NCI-H146 (cell line): ENCODE measurements at places on chromosomes 6 and 20.

GRCh38 chr6:168333491-168333890, 13.9 kb upstream of the DACT2 start:
- no peak for DNase-seq

- no peak for DNase-seq
Measured at GRCh38 chr6:39049575-39050283, 1.1 kb downstream of the GLP1R start.

DNA sequence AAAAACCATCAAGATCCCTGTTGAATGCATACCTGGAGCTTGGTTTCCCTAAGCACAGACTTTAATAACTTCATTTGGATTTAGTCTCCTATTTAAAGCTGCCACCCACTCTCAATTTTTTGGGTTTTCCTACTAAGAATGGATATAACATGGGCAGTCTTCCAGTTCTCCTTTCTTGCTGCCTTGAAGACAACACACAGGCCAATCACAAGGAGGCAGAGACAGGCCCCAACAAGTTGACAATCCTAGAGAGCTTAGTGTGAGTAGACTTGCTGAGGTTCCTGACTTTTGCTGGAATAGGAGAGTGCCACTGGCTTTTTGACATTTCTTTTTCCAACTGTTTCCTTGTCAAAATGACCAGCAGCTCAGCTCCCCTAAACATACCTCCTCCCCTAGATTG, 112.3 kb upstream of the ESR1 start:
- DNase-seq, result no peak

GRCh38 chr6:156976216-156977127, 199.3 kb downstream of the ARID1B start:
- no peak for DNase-seq

DNA sequence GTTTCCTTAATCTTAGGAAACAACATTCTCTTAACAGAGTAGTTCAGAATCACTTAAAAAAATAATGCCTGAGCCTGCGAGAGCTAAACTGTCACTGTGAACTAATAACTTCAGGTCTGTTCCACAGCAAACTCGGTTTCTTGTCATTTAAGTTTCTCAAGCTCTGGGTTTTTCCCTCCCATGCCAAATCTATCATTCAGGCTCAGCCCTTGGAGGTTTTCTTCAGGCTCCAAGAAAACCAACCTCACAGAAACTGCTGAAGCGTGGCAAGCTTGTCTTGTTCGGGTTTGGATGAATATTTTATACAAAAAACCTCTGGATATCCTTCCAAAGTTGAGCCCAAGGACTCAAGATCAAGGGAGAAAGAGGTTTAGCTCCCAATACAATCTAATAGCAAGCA, 99.7 kb upstream of the SNX9 start:
- DNase-seq, result no peak

GRCh38 chr6:106253731-106254130, 71.8 kb downstream of the ATG5 start:
- DNase-seq, result no peak

- DNase-seq, result no peak
Measured at GRCh38 chr6:22017766-22018165, 279.1 kb downstream of the PRL start.

DNA sequence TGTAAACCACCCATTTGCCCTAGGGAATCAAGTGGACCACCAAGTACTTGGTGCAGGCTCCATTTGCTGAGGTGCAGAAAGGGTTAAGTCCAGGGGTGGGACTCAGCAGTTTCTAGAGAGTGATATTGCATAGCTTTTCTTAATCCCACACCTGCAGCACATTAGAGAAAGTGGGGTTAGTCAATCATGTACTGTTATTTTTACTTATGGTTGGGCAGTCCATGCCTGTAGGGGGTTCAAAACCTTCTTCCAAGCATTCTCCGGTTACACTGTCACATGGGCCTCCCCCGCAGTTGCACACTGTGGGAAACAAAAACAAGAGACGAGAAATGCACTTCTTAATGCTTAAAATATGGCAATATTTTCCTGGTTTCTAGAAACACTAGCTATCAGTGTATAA, 65.5 kb downstream of the LAMA4 start:
- no peak for DNase-seq

DNA sequence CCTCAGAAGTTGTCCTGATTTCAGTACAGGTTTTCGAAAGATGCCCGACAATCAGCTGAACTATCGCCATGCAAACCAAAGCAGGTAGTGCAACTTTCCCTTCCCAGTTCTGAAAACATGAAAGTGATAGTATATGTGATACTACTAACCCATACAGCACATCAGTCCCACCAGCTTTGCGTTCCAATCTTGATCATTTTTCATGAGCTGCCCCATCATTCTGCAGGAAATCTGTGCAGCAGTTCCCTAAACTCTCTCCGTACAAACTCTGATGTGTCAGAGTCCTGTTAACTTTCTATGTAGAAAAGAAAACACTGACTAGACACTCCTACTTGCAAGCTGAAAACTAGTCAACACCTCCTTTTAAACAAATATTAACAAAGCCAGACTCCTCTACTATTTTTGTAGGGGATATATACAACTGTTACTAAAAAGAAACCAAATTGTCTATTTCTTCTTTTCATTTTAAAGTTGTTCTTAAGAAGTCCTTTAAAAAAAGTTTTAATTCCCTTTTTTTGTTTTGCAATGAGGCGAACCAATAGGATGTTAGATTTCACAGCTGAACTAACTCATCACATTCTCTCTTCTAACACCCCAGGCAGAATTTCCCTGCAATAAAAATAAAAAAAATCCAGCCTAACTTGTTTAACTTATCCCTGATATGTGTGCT, 99.6 kb upstream of the DST start:
- no peak for DNase-seq

DNA sequence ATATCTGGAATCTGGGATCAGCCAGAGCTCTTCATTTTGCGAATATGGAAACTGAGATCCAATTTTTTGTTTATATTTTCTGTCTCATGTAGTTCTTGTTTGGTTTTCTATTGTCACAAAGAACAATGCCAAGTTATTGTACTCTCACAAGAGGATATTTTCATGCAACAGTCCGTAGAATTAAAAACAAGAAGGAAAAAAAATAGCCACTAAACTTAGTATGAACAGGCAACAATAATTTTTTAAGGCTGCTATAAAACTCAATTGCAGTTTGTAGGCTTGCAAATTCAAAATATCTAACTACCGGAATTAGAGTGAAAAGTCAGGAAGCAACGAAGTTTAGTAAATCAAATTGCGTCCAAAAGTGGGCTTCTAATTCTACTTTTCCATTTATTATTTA, 1.2 kb downstream of the POPDC3 start:
- no peak for DNase-seq

- DNase-seq, result no peak
Measured at GRCh38 chr20:24619212-24619611, 149.8 kb downstream of the SYNDIG1 start.

DNA sequence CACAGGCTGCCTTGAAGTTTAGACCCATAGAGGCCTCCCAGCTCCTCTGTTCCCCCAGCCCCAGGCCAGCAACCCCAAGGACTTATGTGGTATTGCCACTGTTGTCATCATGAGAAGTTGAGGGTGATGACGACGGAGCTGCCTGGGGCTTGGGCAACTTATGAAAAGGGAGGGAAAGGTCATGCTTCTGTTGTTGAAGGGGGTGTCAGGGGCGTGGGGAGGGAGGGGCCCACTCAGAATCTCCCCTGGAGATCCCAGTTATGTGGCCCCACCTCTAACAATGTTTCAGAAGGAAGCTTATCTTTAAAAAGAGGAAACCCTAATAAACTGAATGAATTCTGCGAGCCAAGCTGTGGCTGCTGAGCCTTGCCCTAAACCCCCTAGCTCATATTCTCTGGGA, 4.2 kb downstream of the ADTRP start:
- no peak for DNase-seq

DNA sequence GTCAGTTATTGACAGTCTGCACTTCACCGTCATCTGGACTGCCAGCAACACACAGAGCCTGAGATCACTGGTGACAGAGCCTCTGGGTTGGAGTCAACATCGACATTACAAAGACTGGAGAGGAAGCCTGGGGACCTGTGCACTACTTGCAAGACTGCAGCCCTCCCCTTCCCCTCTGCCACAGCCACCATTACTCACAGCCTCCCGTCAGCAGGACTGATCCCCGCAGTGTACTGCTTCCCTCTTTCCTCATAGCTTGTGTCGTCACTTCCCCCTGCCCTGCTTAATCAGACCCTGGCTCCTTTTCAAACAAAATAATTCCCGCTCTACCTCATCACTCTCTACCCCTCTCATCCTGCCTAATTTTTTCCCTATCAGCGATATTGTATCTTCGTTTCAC, 235.5 kb upstream of the KCNQ5 start:
- DNase-seq, result no peak

DNA sequence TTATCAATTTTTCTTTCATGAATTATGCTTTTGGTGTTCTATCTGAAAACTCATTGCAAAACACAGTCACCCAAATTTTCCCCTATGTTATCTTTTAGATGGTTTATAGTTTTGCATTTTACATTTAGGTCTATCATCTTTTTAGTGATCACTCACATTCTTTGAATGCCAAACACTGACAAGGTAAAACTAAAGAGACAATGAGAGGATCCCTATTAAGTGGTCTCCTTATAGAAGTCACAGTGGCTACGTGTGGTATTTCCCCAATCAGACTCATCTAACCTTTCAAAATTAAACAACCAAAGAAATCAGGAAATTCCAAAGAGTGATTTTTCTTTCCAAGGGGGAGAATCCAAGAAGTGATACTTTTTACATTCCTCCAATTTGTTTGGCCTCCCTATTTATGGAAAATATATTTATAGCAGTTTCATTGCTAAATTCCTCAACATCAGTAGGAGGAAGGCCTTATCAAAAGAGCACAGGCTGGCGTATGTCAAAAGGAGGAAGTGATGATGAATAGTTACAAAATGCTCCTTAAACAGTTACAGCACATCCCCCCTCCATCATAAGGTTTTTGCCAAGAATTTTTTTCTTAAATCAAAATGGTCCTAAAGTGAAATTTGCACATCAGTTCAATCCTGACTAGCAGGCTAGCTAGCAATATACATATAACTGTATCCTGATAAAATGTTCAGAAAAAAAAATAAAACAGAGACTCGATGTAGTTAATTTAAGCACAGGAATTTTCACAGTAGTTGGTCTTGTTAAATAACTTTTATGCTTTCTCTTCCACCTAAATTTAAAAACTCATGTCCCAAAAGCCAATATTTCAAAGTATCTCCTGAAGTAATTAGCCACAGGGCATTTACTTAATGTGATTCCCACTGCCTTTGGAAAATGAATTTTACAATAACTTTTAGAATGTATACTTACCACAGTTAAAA, 76.2 kb upstream of the IPCEF1 start:
- DNase-seq, result no peak

DNA sequence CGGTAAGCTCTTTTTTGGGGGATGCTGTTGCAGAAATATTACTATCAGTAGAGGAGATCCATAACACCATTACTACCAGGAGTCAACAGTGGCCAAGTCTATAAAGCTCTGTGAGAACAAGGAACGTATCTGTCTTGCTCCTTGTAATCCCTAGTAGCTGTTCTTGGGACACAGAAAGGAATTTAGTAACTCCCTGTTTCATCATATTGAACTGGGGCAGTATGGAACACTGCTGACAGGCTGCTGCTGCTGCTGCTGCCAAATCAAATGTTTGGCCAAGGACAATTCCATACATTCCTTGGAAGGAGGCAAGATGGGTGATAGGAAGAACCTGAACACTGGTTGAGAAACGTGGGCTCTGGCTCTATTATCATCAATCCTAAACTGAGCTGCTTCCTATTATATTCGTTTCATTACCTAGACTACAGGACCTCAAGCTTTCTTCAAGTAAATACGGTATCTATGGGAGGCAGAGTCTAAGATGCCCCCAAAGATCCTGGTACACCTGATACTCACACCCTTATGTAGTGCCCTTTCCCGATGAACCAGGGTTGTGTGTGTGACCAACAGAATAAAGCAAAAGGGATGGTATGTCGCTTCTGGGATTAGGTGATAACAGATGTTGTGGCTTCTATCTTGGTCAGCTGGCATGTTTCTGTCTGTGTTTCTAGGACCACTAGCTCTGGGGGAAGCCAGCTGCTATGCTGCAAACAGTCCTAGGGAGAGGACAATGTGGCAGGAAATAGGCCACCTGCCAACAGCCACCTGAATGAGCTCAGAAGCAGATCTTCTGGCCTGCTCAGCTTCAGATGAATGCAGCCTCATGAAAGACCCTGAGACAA, 39.5 kb downstream of the ELOVL5 start:
- peak; percentile 91 for DNase-seq

GRCh38 chr6:109336221-109336961, 45.9 kb downstream of the CD164 start:
- no peak for DNase-seq

DNA sequence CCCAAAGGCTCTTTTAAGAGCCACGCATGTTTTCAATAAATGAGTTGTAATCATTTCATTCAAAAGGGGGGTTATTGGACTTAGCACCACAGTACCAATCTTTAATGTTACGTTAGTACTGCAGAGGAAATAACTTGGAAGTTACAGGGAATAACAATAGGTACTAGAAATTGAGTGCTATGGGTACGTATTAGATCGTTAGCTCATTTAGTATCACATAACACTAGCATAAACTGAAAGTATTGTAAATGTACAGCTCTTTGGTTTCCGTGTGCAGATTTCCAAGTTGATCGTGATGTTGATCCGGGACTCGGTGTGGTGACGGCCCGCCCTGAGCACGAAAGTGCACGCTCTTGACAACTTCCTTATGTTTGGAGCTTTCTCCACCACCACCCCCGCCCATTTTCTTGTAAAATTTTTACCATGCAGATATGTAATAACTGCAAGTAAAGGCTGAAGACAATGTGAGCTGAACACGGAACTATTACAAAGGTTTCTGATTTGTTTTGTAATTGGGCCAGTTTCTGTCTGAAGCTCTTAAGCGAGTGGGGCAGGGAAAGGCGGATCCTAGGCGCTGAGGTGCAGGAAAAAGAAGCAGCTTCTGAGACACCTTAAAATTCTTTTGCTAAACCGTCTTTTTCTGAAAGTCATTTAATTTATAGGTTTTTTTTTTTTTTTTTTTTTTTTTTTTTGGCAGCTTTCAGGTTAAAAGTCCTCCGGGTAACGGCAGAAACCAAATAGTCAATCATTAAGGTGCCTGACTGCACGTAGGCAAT, 71.5 kb downstream of the HFE start:
- DNase-seq, result peak; percentile 55

GRCh38 chr6:150349546-150349945, 19.3 kb upstream of the IYD start:
- DNase-seq, result no peak

DNA sequence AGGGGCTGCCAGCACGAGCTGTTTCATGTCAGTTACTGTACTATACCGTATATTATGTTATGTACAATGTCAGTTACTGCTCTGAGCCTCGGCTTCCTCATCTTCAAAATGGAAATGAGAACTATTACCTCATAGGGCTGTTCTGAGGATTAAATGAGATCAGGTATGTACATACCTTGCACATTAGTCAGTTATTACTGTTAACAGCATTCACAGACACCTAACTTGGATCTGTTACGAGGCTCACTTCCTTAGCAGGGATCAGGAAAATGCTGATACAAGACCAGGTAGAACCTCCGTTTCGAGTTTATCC, 69.7 kb upstream of the TBC1D7 start:
- DNase-seq, result no peak
